ENCODE measurements at places on chromosomes 2 and 18.

GRCh38 chr2:238899386-238899785 is 51.5 kb downstream of the TWIST2 start:
- no peak for DNase-seq

DNA sequence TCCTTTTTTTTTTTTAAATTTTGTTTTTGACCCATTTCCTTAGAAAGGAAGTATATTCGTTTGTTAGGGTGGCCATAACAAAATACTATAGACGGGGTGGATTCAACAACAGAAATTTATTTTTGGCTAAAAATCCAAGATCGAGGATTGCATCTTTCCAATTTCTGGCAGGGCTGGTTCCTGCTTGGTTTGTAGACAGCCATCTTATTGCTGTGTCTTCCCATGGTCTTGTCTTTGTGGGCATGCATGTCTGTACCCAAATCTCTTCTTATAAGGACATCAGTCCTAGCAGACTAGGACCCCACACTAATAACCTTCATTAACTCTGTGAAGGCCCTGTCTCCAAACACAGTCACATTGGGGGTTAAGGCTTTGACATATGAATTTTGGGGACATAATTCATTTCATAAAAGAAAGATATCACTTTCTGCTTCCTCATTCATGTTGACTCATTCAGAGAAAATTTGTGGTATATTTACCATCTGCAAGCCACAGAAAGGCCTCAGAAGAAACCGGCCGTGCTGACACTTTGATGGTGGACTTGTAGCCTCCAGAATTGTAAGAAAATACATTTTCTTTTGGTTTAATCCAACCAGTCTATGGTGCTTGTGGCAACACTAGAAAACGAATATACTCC is 262.1 kb downstream of the LPIN1 start:
- no peak for DNase-seq

GRCh38 chr2:54187331-54187730 is 68.7 kb downstream of the TSPYL6 start:
- no peak for DNase-seq

DNA sequence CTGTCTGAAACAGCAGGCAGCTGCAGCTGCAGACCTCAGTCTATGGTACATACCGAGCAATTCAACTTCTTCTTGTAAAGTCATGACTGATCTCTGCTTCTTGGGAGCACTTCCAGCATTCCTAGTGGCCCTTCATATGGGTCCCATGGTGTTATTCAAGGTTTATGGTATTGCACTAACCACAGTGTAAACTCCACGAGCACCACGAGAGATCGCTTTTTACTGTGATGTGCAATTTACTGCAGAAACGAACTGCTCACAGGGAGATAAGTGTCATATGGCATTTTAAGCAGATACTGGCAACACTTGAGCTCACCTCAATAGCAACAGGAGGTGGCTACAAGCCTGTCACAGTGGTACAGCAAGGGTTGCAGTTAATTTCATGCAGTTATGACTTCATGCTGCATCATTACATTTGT is 38.6 kb upstream of the SH3BP4 start:
- no peak for DNase-seq

GRCh38 chr2:28166956-28167355 is 225.7 kb upstream of the FOSL2 start:
- no peak for DNase-seq

Data from stimulated activated CD4-positive, alpha-beta T cell treated with anti-CD3 and anti-CD28 coated beads, TNF-alpha, amount 100 ng/mL, for 1 hour (primary cell).